ENCODE measurements at places on chromosomes 6 and 20.

GRCh38 chr6:155380666-155381332 lies 66.5 kb upstream of the TFB1M start:
- no peak for DNase-seq

DNA sequence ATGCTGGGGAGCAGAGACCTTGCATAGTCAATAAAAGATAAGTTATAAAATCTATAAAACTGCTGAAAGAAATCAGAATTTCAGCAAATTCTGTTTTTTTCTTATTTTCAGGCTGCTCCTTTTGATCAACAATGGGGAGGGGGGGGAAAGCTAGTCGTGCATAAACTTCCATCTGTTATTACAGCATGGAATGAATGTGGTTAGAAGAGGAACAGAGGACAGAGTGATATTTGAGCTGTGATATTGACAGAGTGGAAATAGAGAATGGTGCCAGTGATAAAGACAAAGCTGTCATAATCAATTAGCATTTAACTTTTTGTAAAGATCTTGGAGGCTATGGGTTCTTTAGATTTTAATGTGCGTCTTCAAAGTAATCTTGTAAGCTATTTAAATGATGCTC lies 43.4 kb upstream of the QKI start:
- no peak for DNase-seq

- no peak for DNase-seq
Observed at GRCh38 chr6:24614043-24614420, 32.0 kb downstream of the KIAA0319 start.

DNA sequence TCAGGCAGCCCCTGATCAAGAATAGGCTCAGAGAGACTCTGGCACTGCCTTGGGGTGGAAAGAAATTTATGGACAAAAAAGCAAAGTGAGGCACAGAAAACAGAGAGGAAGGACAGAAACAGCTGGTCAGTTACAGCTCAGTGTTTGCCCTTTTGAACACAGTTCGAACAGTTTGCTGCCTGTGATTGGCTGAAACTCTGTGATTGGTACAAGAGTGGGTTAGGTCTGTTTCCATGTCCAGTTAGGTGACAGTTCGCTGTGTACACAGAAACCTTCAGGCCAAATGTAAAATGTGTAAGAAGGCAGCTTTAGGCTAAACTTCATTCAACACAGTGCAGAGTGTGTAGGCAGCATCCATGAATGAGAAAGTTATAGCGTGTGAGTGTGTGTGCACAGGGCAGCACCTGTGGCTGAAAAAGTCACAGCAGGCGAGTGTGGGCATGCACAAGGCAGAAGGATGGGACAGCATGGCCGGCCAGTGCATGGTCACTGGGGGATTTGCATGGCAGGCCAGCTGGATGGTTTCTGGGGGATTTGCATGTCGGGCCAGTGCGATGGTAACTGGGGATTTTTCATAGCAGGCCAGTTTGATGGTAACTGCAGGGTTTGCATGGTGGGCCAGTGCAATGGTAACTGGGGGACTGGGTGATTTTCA lies 75.4 kb upstream of the FRMD1 start:
- DNase-seq: no peak
